ENCODE measurements at places on chromosomes 7 and 10. TPM values are rescaled to one million over a fixed set of nuclear protein-coding genes. Genes with fewer than 3 reads are reported as not detected.

The EPC1 gene
- 57.8 TPM for total RNA-seq

The CALML5 gene
- total RNA-seq = not detected

The AASS gene
- 34.2 TPM for total RNA-seq

The ANKRD16 gene
- total RNA-seq = 14.7 TPM

The AMZ1 gene
- 0.13 TPM for total RNA-seq

The FAM170B gene
- total RNA-seq = not detected

The CALHM1 gene
- total RNA-seq = not detected

The HMX2 gene
- total RNA-seq = not detected

DNA sequence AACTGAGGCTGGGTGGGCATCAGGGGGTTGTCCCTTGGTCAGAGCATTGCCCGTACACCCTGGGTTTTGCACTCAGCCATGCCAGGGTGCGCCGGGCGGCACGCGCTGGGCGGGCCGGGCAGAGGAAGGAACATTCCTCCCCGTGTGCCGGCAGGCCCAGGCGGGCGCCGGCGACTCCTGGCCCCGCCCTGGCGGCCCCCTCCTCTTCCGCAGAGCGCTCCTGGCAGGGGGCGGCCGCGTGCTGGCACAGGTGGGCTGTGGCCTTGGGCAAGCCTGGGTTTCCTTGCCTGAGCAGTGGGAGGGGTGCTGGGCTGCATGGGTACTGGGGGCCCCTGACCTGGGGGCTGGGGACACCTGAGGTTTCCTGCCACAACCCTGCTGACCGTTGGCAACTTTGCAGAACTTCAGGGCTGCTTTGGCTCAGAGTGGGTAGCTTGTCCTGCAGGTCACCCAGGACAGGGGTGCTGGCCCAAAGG is 3.9 kb downstream of the LFNG start:
- no peak for DNase-seq

DNA sequence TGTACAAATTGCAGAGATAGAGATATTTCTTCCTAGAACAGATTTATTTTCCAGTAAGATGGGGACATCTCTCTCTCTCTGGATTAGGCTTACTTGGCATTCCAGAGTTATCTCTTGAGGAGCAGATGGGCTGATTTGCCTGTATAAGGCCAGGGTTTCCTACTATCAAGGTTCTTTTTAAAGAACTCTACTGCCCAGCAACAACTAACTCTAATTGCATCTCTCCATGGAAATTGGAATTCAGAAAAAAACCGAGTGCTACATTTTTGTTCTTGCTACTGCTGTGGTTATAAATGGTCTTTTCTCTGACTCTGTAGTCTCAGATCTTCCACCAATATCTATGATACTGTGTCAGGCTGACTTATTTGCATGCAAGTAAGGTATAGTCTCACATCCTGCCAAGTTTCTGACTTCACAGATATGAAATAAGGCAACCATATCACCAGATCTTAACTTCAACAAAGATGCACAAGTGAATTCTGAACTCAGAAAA is 161.1 kb downstream of the CRPPA start:
- DNase-seq = no peak

DNA sequence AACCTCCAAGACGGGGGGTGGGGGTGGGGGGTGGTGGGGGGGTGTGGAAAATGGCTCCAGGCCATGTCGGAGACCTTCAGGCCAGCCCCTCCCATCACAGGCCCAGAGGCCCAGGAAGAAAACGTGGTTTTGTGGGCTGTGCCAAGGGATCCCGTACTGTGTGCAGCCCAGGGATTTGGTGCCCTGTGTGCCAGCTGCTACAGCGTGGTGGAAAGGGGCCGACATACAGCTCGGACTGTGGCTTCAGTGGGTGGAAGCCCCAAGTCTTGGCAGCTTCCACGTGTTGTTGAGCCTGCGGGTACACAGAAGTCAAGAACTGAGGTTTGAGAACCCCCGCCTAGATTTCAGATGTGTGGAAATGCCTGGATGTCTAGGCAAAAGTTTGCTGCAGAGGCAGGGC is 259.7 kb downstream of the HGF start:
- DNase-seq = no peak

DNA sequence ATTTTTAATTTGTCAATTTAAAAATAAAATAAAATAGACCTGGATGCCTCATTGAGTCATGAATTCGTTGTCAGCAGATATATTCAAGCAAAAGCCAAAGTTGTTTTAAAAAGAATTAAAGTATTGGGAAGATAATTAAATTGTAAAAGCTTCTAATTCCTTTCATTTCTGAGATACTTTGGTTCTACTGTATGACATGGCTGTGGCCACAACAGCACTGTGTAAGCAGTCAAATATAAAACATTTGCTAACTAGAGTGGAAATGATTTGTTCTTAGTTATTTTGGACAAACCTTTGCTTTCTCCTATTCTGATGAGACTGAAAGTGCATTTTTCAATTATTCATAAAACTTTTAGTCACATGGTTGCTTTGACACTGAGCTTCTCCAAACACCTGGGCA is 143.6 kb upstream of the FAM13C start:
- DNase-seq = no peak

DNA sequence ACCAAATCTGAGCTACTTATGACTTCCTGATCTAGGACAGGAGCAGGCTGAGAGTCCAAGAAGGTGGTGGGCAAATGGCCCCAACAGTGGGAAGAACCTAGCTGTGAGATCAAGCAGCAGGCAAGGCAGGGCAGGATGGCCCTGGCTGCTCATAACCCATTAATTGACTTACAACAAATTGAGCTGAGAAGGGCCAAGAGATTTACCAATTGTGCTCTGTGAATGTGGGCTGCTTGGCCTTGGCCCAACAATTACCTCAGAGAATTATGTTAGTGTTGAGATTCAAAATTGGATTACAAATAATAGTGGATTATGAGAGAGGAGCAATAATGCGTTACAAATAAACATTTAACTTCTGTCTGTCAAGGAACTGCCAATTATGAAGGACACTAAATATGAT is 956.5 kb downstream of the KCNMA1 start:
- DNase-seq = no peak

GRCh38 chr10:78575400-78575799 is 493.4 kb upstream of the ZMIZ1 start:
- DNase-seq = no peak

DNA sequence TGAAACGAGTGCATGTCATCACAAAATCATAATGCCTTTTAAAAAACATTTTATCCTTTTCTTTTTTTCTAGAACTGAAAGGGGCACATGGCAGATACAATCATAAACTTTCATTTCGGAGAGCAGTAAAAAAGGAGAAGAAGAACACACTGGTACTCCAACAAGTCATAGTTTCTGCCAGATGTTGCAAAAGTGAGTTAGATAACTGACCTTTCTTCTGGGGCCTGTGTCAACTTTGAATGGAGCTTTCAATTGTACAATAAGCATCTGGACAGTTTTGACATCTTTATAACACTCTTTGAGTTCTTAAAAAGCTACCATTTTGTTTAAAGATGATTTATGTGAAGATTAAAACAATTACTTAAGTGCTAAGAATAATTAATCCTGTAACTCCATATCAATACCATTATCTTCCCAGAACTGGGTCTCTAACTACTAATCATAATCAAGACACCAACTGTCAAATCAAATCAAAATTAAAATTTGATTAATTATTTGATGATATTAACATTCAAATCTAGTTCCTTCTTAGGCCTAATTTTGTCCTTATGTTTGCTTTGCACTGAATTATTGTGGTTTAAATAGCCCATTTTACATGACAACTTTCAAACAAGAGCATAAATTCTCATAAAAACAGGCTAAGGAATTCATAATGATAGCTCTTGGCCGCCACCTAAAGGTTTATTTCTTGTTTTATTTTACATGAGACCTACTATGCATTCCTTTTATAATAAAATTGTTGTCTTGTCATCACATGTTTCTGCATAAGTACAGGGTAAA is 19.5 kb upstream of the ITGB8 start:
- no peak for DNase-seq

DNA sequence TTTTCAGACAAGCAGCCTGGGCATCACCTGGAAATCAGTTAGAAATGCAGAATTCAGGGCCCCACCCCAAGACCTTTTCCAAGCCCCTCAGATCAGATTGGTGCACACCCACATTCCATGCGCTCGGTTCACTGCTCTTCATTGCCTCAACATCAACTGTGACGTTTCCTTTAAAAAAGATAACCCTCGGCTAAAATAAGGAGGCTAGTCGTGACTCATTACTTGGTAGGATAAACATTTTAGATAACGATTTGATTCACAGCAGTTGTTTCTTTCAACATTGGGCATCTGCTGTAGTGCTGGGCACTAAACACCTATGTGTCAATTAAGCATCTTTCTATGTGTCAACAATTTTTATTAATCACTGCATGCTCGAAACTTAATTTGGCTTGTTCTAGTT is 191.1 kb upstream of the LRGUK start:
- no peak for DNase-seq

DNA sequence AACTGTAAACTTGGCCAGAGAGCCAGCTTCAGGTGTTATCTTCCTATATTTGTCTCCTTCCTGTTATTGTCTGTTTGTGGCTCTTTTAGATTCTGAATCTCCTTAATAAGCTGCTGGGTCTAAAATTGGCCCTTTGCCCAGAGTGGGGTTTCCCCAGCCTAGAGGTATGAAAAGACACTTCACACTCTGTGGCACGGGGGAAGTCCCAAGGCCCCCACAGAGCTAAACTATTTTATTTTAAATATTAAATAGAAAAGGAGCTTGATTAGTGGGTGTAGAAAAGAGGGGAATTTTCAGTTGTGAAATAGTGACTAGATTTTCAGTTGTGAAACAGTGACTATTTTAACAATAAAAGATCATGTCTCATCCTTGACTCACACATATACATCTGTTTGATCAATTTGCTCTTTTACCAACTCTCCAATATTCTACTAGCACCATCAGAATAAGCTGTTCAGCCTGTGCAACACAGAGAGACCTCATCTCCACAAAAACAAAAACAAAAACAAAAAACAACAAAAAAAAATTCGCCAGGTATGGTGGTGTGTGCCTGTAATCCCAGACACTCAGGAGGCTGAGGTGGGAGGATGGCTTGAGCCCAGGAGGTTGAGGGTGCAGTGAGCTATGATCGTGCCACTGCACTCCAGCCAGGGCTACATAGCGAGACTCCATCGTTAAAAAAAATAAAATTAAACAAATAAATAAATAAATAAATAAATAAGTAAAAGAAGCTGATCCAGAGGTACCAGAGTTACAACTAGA is 24.9 kb upstream of the ADO start:
- DNase-seq = no peak

- no peak for DNase-seq
Measured at GRCh38 chr7:156578978-156579430, 61.6 kb upstream of the RNF32 start.

DNA sequence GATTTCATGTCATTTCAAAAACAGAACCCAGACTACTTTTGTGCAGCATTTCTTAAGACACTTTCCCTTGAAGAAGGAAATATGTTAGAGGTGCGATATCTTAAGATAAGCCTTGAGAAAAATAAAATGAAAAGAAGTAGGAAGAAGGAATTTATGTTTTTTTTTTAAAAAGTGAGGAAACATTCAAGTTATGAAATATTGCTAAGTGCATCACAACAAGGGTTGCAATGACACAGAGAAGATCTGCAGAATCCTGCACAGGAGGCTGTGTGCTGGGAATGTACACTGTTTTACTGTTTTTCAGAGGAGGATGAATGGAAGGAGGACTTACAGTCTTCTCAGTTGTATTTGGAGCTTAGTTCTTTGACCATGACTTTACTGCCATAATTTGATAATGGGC is 79.8 kb upstream of the NME8 start:
- DNase-seq = no peak

- no peak for DNase-seq
Measured at GRCh38 chr10:129919358-129919757, 44.7 kb downstream of the EBF3 start.

- no peak for DNase-seq
Measured at GRCh38 chr10:86684331-86685097, 16.2 kb downstream of the LDB3 start.

GRCh38 chr10:61592581-61592980 is 70.1 kb upstream of the CABCOCO1 start:
- DNase-seq = no peak

DNA sequence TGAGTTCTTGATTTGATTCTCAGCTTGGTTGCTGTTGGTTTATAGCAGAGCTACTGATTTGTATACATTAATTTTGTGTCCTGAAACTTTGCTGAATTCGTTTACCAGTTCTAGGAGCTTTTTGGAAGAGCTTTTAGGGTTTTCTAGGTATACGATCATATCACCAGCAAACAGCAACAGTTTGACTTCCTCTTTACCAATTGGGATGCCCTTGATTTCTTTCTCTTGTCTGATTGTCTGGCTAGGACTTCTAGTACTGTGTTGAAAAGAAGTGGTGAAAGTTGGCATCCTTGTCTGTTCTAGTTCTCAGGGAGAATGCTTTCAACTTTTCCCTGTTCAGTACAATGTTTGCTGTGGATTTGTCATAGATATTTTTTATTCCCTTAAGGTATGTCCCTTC is 86.2 kb downstream of the PLXDC2 start:
- DNase-seq = no peak

DNA sequence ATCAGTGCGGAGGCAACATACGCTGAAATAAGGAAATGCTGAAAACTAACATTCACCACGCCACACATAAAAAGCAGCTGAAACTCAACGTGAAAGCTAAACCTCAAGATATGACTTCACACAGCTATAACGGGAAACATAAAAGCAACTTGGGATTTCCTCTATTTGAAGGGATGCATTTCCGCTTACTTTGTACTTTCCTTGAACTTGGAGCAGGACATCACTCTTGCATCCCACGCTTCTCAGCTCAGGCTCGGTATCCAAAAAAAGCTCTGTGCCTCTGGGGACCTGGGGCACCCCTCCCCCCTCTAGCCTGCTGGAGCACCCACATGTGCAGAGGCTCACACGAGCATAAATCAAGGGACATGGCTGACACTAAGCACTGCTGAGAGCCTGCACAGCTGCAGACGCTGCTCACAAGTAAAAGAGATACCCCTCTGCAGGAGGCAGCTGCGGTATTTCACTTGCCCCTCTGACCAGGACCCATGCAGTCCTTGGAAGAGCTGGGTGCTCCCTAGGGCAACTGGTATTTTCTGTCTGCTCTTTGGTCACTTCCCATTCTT is 34.2 kb downstream of the PARD3 start:
- peak; percentile 43 for DNase-seq

- no peak for DNase-seq
Measured at GRCh38 chr7:102117743-102118142, 168.9 kb upstream of the SH2B2 start.

- DNase-seq = no peak
Measured at GRCh38 chr10:132884041-132884440, 58.3 kb downstream of the CFAP46 start.

GRCh38 chr7:28626624-28627262 is 214.4 kb downstream of the CREB5 start:
- peak; percentile 41 for DNase-seq

- DNase-seq = no peak
Measured at GRCh38 chr10:84583501-84583900, 255.1 kb downstream of the CCSER2 start.
